ENCODE measurements at places on chromosomes 3 and 15.

DNA sequence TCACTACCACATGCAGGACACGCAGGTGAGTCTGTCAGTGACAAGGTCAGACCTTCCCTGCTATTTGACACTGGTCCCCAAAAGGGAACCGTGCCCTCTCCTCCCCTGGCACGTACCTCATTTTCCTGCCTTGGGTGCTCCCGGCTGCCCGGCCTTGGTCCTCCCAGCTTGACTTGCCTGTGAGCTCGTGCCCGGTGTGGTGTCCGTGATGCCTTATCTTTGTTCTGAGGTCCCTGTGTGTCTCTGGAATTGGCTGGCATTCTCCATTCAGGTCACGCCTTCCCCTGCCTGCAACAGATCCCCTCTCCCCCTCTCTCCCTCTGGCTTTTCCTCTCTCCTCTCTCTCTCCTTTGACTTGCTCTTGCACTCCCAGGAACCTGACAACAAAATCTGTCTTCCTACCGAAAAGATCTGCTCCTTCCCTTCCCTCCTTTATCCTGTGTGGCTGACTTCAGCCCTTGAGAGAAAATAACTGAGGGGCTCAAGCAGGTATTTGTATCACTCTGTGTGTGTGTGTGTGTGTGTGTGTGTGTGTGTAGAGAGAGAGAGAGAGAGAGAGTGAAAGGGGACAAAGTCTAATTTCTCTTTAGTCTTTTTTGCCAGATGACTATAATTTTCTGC is at the start of gene MASP1:
TSS of gene MASP1 (minus strand) at position 226 of the 621 bp plus-strand sequence. CDS start at position 121, 105 bp downstream.
- DNase-seq = no peak

DNA sequence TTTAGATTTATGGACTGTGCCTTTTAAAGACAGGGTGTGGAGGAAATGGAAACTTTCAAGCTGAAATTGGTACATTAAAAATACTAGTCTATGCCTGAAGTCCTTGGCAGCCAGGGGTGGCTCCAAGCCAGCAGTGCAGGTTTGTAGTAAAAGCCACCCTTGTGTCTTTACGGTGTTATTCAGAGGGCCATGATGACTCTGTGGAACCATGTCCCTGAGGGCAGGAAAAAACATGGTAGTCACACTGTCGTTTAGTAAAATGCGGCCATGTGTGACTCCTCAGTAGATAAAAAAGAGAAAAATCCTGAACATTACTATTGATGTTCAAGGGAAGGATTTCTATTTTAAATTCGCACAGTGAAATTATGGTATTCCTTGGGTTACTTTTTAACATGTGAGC is 2.7 kb downstream of the FAN1 start:
- DNase-seq = no peak

- no peak for DNase-seq
Measured at GRCh38 chr3:148992027-148992634, 791 bp downstream of the GYG1 start.

- no peak for DNase-seq
Measured at GRCh38 chr3:41094351-41094750, 105.0 kb upstream of the CTNNB1 start.

DNA sequence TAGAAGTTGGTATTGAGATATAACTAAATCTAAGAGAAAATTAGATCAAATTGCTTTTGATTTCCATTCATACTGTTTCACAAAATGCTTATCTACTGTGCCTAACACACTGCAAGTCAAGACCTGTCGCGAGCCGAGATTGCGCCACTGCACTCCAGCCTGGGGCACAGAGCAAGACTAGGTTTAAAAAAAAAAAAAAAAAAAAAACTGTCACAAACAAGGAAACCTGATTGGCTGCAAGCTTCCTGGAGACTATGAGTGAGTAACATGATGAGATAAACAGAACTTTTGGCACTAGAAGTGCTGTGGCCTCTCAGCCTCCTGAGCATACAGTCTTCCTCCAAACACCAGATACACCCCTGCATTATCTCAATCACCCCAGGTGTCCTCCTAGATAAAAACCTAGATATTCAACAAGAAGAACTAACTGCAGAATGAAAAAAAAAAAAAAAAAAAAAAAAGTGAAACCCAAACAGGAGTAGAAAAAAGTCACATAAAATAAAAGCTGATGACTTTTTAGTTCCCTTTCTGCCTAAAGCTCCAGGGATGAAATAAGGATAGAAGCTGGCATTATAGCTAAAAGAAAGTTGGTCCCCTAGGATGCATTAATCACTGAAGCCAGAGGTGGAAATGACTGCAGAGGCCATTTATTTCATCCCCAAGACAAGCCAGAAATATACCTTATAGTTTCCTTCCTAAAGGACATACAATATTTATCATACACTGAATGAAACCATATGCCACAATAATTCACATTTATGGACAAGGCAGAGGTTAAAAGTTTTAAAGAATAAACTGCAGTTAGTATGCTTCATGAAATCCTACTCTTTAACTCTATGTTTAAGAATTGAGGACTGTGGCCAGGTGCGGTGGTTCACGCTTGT is 82.4 kb downstream of the P3H2 start:
- DNase-seq = no peak

DNA sequence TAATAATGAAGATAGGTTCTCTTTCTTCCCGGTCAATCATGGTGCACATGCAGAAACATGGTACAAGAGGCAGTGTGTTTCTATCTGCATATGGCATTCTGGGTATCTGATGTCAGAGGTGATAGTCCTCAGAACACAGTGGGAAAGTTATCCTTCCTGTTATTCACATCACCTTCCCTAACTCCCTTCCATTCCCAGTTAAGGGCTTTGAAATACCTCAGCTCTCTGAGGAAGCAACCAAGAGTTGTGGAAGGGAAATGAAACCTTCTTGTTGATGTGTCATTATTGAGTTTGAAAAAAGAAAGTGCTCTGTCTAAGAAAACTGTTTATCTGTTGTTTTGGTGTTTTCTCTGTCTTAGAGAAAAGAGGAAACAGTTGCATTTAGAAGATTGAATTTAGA is 21.9 kb upstream of the P2RY13 start:
- no peak for DNase-seq
